ENCODE measurements at places on chromosomes 2 and 18. TPM values are rescaled to one million over a fixed set of nuclear protein-coding genes. Genes with fewer than 3 reads are reported as not detected.

GRCh38 chr2:226467221-226467620, 332.4 kb downstream of the IRS1 start:
- DNase-seq = no peak

IL36B gene
- not detected for total RNA-seq

LHCGR gene
- total RNA-seq = not detected

DNA sequence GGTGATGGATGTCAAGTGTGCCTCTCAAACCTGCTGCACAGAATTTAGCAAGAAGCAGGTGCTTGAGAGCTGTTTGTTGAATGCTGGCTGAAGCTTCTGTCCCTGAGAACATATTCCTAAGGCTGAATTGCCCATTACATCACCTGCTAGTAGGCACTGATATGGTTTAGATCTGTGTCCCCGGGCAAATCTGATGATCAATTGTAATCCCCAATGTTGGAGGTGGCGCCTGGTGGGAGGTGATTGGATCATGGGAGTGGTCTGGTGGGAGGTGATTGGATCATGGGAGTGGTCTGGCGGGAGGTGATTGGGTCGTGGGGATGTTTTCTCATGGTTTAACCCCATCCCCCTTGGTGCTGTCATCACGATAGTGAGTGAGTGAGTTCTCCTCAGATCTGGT, 128.0 kb downstream of the HRH4 start:
- DNase-seq = no peak

- DNase-seq = no peak
These were observed 99.3 kb upstream of the FN1 start for GRCh38 chr2:215535125-215535668.
